ENCODE measurements at places on chromosomes 11 and 22.

DNA sequence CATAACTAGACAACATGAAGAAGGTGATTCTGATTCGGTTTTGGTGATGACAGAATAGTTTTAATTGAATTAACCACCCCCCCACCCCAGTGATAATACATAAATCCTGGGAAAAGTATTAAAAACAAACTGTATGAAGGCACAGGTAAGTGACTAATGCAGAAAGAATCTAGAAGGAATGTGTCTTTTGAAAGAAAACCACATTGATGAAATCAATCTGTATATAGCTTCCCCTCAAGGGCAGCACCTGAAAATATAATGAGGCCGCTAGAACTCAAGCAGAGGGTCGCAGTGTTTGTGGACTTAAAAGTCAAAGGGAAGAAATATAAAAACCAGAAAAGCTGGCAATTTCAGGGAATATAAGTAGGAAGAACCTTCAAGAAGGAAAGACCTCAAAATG, 580.5 kb upstream of the CHORDC1 start:
- DNase-seq = no peak

DNA sequence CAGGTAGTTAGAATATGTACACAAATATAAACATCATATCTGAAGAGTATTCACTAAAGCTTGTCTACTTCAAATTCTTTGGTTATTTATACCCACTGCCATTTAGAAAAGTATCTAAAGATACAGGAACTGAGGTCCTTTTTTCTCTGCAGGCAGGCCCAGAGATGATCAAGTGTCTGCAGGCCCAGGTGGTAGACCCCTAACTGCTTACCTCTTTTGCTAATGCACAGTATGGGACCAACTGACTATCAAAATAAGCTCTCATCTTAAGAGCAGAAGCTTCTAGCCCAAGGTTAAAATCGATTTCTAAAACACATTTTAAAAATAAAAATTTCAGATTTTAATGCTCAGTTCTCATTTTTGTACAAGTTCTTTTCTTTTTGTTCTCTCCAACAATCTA, 81.5 kb downstream of the APOL5 start:
- DNase-seq = no peak

GRCh38 chr11:42013656-42014201, 554.3 kb upstream of the LRRC4C start:
- no peak for DNase-seq

DNA sequence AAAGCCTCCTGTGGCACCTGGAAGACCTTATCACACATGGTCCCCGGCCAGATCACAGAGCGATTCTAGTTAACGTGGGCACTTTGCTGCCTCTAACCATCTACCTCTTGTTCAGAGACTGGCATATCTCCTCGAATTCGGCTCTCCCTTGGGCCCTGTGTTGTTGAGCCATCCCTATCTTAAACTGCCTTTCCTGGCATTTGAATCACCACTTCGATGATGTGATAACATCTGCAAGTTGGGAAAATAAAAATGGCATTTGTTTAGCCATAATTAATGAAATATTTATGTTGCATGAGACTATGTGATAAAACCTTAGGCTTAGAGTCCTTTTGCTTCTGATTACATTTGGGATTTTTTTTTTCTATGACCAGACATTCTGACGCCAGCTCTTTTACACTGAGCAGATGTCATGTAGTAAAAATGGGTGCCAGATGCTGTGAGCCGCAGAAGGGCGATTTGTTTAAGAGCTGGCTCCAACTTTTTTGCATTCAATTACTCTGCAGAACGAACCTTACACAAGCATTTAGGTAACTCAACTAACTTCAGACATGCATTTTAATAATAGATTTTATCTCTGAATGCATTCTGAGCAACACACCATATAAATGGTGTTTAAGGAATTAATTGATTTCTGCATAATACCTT, 58.5 kb upstream of the PARVA start:
- no peak for DNase-seq

DNA sequence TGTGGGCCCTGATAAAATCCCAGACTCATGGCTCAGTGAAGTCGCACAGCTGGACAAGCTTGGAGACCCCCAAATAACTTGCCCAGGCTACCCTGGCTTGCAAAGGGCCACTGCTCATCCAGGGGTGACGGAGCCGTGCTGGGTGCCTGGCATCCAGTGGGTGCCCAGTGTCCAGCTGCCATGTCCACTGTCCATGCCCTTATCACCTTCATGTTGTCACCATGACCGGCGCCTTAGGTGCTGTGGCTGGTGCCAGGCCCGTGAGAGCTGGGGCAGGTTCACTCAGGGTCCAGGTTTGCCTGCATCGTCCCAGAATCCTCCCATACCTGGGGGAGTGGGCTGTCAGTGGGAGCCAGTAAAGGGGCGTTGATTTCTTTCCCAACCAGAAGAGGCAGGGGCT, 57.4 kb downstream of the LRP5 start:
- no peak for DNase-seq

- DNase-seq = no peak
Measured at GRCh38 chr11:16184588-16184987, 171.8 kb downstream of the SOX6 start.

- no peak for DNase-seq
Measured at GRCh38 chr11:130763087-130763980, 152.9 kb downstream of the SNX19 start.

GRCh38 chr11:44999068-44999467, 48.4 kb upstream of the TP53I11 start:
- no peak for DNase-seq

GRCh38 chr11:102446606-102447005, 6.0 kb downstream of the TMEM123 start:
- no peak for DNase-seq

DNA sequence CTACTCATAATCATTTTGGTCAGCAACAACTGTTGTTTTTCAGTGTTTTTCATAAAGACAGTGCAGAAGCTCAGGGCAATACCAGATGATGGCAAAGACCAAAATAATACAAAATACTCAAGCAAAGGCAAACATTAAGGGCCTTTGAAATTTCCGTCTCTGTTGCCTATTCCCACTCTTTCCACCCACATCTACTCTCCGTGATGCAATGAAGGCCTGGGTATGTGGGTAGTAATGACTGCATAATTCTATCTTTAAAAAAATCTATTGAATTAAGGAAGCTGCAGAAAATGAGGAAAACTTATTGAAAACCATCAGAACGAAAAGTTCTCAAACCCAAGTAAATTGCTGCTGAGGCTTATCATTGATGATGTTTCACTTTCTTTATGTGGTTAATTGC, 203.3 kb downstream of the MAML2 start:
- DNase-seq = no peak

DNA sequence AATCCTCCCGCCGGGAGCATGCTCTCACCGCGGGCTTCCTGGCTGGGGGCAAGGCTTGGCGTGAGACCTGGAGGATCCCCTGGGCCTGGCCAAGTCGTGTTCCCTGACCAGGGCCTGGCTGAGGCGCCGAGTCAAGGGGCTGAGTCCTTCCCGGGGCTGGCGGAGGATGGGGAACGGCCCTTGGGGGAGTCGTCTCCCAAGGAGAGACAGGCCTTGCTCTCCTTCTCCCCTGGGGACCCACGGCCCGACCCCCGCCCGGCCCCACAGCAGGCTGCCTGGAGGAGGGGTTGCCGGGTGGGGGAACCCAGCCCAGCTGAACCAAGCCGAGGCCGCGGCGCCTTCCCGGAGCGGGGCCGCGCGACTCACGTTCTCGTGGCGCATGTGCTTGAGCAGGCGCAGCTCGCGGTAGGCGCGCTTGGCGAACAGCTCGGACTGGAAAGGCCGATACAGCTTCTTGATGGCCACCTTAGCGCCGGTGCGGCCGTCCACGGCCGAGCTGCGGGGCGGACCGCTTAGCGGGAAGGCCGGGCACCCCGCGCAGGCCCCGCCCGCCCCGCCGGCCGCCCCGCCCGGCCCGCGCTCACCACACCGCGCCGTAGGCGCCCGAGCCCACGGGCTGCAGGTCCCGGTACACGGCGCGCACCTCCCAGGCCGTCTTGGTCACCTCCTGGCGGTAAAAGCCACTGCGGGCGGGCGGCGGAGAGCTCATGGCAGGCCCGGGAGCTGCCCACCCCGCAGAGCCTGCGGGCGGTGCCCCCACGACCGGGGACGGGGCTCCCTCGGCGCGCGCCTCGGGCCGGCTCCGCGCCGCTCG, 475 bp downstream of the MAPK12 start:
- no peak for DNase-seq

DNA sequence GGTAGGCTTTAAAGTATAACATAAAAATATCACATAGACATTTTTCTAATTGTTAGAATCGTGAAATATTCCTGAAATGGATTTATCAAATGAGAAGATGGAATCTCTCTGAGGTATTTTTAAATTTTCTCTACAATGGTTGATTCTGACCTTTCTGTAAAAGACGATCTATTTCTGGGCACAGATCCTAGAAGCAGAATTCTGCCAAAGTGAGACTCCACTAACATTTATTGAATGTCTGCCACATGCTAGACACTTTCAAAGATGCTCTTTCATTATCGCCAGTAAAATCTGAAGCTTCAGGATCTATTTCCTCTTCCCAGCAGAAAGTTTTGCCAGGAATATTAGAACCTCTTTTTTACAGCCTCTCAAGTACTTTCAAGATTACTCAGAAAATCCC, 64.1 kb upstream of the TMEM45B start:
- DNase-seq = no peak

- DNase-seq = no peak
Measured at GRCh38 chr11:57324154-57324885, 432 bp downstream of the TNKS1BP1 start.

DNA sequence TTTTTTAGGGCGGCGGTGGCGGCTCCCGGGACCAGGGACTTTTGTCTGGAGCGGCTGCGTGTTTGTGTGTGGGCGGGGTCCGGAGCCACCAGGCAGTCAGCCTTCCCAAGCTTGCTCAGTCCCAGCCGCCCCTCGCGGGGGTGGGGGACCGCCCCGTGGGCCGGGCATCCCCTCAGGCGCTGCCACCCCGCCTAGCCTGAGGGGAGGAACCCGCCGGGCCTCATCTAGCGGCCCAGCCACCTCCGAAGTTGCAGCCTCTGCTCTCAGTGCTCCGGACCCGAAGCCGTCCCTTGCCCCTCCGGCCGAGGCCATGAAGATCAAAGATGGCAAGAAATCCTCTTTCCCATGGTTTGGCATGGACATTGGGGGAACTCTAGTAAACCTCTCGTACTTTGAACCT, 235.2 kb downstream of the OR4C45 start:
- DNase-seq = no peak

DNA sequence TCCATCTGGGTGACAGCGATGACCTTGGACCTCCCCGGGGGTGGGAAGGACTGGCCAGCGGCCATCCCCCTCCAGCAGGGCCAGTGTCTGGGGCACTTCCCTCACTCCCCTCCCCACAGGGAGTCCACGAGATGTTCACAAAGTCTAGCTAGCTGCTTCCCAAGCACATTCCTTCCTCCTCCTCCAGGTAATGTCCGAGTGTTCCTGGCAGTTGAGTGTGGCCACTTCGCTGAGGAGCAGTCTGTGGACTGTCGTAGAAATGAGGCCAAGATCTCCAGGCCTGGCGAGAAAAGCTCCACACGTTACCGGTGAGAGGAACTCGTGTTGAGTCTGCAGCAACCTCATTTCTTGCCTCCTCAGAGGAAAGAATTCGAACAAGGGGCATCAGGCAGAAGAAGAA, 425.5 kb downstream of the BRD1 start:
- no peak for DNase-seq

DNA sequence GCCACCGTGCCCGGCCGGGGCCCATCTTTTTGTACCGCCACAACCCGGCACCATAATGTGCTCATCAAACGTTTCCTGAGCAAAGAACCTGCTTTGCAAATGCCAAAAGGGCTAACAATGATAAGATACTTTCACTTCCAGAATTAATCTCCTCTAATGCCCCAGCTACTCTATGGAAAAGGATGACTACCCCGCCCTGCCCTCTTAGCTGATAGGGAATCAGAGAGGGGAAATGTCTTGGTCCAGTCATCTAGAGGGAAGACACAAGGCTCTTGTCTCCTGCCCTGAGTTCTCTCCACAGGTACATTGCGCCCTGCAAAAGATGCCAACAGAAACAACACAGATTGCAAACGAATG, 586 bp downstream of the TTLL1 start:
- no peak for DNase-seq

DNA sequence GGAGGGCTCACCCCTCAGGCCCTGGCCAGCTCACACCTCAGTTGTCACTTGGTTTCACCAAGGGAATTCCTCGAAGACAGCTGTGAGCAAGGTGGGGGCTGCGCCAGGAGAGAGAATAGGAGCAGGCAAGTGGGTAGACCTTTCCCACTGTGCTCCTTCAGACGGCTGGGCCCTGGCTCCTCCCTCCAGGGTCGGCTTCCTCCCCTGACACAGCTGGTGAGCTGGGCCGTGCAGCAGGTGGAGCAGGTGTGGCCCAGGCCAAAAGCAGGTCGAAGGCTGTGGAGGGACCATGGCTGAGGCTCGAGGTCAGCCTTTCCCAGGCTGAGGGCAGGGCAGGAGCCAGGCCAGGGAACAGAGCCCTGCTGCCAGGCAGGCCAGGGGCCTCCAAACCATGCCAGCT, 12.5 kb upstream of the MYRF start:
- no peak for DNase-seq

- no peak for DNase-seq
Measured at GRCh38 chr11:59380263-59381059, 21.8 kb downstream of the OR5AN1 start.

DNA sequence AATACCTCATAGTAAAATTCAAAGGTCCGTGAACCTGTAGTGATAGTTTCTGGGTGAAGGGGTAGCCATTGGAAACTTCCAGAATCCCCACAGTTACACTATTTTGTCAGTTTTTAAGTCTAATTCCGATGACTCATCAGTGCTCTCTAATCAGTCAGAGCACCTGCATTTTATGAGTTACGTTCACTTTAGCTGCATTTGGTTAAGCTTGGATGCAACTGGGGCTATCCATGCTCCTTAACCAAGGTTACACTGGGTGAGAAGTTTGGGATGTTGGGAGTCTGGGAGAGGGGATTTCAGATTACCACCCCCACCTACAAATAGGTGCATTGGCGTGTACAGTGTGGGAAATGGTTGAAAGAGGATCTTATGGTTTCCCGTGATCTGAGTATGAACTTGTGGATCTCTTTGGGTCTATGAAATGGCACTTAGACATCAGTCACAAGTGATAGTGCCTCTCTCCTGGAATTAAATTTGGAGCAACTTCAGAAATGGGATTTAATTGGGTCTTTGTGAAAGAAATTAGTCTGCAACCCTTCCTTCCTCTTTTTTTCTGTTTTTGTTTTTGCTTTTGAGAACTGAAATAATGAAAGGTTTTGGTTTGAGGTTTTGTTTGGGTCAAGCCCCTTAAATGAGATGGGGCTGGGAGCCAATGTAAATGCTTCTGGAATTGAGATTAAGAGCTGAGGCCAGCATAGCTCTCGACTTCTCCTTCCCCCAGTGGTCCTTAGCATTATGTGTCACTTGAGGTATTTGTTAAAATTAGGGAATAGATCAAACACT, 31.5 kb downstream of the EHF start:
- no peak for DNase-seq

- DNase-seq = no peak
Measured at GRCh38 chr22:45212306-45212709, 28.4 kb downstream of the KIAA0930 start.

- DNase-seq = no peak
Measured at GRCh38 chr11:134512571-134513538, 100.8 kb upstream of the B3GAT1 start.

GRCh38 chr11:109707411-109707810, 285.4 kb downstream of the C11orf87 start:
- no peak for DNase-seq

- DNase-seq = no peak
Measured at GRCh38 chr11:130828741-130829140, 87.5 kb downstream of the SNX19 start.

- DNase-seq = no peak
Measured at GRCh38 chr11:62875698-62876478, 4.8 kb upstream of the SLC3A2 start.
